ENCODE measurements at places on chromosomes 7 and 10.
A peak's percentile ranks its signal among the peaks of the same experiment; 100 is the strongest.

- DNase-seq: no peak
Observed at GRCh38 chr10:84337199-84337598, 8.8 kb downstream of the CCSER2 start.

DNA sequence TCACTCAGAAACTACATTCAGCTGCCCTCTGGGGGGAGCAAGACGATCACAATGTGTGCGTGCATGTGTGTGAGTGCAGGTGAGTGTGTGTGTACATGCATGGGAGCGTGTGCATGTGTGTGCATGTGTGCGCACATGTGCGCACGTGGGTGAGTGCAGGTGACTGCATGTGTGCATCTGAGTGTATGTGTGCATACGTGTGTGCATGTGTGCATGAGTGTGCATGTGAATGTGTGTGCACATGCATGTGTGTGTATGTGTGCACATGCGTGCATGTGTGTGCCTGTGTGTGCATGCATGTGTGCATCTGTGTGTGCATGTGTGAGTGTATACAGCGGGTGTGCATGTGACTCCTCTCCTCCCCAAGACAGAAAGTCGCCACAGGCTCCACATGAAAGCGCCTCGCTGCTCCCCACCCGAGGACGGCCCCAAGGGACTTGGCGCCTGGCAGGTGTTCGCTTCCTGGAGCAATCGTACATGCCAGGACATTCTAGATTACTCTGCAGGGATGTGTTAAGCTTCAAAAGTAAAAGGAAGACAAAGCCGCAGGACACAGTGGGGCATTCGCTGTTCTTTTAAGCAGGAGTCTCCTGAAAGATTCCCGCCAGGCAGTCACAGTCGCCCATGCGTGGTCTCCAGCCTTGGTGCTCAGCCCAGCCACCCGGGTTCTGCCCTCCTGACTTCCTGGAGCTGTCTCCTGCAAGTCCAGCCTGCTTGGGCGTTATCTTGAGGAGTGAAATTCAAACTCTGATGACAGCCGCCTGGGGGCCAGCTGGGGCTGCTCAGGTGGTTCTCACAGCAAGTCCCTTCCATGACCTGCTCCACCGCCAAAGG, 42.0 kb upstream of the ADGRA1 start:
- DNase-seq: no peak

GRCh38 chr10:102416695-102417094, 1.9 kb downstream of the PSD start:
- DNase-seq: no peak

GRCh38 chr10:78321000-78321399, 287.3 kb downstream of the RPS24 start:
- peak; percentile 12 for DNase-seq

DNA sequence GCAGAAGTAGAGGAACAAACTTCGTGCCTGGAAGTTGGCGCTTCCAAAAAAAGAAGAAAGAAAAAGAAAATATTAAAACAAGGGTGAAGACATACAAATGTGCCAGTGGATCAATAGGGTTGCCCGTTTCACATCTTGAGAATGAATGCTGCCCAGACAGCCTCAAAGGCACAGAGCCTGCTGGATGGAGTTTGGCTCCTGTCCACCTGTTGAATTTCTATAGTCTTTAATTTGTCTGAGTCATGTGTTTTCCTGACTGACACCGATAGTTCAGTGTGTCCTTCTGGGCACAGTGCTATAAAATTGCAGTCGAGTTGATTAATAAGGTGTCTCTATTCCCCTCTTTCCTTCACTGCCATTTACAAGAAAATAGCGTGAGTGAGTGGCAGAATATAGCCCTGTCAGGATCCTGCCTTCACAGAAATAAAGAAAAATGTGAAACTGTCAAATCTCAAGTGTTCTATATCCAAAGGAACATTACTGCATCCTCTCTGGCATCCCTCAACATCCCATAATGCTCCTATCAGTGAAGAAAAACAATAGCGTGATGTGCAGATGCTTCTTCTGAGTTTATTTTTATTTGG, 471.3 kb upstream of the AUTS2 start:
- no peak for DNase-seq

GRCh38 chr10:63671317-63671937, 150.2 kb downstream of the REEP3 start:
- no peak for DNase-seq

GRCh38 chr7:71547426-71547825, 415.5 kb downstream of the GALNT17 start:
- no peak for DNase-seq

- no peak for DNase-seq
Observed at GRCh38 chr10:86024281-86025041, 342.1 kb downstream of the GRID1 start.

GRCh38 chr10:110207011-110207804, at the start of gene MXI1:
Gene MXI1 (plus strand): TSS chr10:110207605. CDS start chr10:110207809, 204 bp downstream.
- DNase-seq: peak; percentile 54

DNA sequence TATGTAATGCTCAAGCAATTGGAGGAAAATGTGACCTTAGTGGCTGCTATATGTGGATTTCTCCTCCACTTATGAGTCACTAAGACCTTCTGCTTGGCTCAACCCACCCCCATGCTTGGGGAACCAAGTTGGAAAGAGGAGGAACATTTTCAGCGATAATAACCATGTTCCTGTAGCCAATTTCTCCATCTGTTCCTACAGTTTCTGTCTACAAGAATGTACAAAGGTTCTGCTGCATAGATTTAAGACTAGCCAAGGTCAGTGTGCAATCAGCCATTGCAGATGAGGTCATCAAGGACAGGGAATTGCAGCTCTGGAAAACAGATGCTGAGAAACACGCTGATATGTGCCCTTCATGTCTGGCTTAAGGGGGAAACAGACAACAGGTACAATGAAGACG, 5.6 kb upstream of the NRCAM start:
- no peak for DNase-seq

- DNase-seq: no peak
Observed at GRCh38 chr10:26222563-26222962, 6.0 kb downstream of the GAD2 start.

DNA sequence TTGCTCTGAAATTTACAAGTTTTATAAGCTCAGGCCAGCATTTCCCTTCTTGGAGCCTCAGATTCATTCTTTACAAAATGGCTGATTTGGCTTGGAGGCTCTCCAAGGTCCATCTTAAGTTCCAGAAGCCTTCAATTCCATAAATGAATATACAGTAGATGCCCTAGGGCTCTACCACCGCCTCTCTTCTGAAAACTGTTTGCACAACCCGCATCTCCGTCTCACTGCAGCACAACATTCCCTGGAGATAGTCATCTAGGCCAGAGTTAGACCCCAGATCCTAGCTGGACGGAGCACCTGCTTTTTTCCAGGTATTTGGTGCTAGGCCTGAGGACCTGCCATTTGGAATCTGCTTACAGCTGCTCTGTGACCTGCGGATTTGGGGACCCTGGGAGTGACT, 50.5 kb upstream of the NRP1 start:
- no peak for DNase-seq

- DNase-seq: no peak
Observed at GRCh38 chr7:22051886-22052673, 106.4 kb upstream of the CDCA7L start.

GRCh38 chr7:129703751-129704150, 92.2 kb downstream of the NRF1 start:
- DNase-seq: no peak

GRCh38 chr7:116290740-116291139, 80.4 kb downstream of the TES start:
- no peak for DNase-seq

DNA sequence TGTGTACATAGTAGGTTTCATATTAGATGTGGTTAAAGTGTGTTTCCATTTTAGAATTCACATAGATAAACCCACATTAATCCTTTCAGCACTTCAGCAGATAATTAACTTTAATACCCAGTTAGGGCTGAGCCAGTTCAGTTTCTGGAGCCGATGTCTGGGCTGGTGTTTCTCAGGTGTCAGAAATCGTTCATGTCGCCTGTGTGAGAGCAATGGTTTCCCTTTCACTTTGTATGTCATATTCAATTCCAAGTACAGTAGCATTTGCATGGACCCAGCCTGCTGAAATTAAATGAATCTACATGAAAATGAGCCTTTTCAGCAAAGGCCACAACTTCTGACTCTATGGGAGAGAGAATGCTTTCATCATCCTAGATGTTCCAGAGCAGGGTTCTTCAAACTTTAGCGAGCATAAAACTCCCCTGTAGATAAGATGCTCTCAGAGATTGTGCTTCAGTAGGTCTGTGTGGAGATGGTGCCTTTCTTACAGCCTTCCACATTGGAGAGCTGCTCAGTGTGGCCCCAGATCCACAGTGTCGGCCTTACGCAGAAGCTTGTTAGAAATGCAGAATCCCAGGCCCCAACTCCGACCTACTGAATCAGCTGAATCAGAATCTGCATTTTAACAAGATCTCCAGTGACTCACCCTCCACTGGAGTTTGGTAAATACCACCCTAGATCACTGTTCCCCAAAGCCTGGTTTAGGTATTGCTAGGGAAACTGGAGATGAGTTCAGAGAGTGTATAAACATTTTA, 19.6 kb downstream of the WIPF3 start:
- DNase-seq: no peak

DNA sequence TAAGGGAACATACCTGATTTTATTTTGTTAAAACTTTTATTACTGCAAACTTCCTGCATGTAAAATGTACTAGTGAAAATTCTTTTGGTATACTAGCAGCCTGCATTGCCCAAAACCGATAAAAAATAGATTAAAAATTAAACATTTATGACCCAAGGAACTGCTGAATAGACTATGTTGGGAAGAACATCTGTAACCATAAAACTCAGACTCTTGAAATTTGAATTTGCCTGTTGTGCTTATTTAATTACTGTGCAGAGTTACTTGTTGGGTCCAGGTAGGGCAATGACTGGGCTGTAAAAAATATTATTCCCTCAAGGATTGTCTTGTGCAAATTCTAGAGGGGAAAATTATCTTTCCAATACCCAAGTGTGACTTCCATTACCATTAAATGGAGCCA, 193.5 kb upstream of the PITRM1 start:
- no peak for DNase-seq

GRCh38 chr10:60739558-60739957, 38.7 kb upstream of the CDK1 start:
- DNase-seq: no peak

GRCh38 chr10:9285690-9286089, 1231.2 kb downstream of the GATA3 start:
- DNase-seq: no peak

DNA sequence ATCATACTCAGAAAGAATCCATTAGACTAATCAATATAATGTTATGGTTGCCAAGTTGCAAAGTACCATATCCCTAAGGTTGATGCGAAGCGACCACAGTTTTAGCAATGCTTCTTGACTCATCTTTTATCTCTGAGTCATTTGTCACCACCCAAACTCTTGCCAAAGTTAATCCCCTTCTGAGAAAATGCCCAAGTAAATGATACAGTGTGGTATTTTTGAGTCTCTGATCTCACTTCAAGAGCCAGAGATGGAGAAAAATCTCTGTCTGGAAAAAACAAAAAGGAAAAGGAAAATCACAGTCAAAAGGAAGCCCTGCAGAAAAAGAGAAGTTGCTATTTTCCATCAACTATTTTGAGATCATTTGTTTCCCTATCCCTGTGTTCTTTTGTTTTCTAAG, 26.7 kb upstream of the OTUD1 start:
- no peak for DNase-seq

DNA sequence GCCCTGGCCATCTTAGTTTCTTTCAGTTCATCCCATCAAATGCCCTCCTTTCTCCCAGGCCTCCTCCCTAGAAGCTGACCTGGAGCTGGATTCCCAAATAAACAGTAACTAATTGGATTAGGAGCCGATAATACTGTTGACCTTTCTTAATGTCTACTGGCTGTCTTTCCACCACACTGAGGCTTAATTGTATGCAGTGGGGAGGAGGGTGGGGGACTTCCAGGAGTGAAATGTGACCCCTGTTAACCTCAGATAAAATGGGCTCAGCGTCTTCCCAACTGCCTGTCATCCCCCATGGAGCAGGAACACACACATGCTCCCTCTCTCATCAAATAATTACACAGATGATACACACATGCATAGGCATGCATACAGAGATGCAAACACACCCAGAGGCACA, 53.7 kb upstream of the LBX1 start:
- DNase-seq: no peak

DNA sequence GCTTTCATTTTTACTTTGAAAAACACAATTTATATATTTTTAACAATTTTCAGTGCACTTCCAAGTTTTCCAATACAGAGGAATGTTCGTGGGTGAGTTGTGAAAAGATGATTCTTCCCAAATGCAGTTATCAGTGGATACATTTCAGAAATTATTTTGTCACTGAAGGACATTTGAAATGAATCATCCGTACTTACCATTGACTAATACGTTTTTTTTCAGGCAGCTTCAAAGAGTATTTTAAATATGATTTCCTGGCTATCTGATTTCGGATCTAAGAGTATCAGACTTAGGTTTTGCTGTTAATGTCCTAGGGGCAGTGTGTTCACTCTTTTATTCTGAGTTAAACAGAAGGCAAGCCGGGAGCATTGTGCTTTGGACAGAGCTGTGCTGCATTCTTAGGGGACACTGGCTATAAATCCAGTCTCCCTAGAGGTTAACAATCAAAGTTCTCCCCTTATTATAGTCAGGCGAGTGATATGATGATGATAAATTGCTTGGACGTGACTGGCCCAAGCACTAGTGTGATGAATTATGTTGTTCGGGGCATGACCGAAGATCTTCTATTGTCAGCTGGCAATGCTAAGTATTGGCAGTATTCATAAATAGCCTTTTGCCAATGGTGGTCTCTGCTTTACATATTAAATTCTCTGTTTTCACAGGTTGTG, 4.5 kb downstream of the PTER start:
- no peak for DNase-seq

DNA sequence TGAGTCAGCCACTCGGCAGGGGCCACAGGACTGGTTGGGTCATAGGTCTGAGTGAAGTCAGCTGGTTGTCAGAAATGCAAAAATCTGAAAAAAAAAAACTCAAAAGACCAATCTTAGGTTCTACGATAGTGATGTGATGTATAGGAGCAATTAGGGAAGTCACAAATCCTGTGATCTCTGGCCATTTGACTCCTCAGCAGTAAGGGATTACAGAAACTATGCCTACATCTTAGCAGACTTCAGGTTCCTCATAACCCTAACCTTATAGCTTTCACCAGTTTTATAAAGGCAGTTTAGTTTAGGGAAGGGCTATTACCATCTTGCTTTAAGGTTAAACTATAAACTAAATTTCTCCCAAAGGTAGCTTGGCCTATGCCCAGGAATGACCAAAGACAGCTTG, 163.1 kb upstream of the HGF start:
- no peak for DNase-seq

All from stimulated activated CD4-positive, alpha-beta T cell treated with anti-CD3 and anti-CD28 coated beads, Interleukin-2, amount 100 ng/mL, for 24 hours (primary cell).